ENCODE measurements at places on chromosomes 12 and 14. TPM values are rescaled to one million over a fixed set of nuclear protein-coding genes. Genes with fewer than 3 reads are reported as not detected.

DNA sequence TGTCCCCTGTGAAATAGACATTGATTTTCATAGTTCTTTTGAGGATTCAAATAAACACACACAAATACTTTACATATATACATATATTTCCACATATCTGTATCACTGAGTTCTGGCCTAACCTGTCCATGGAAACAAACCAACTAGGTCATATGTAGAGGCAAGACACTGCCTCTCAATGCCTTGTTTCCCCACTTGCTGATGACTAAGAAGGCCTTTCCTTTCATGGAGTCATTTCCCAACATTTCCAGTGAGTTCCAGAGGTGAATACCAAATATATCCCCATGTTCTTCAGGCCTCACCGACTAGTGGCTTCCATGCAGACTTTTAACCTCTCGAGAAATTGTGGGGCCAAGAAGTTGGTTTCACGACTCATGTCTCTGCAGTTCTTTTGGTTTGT, 120.8 kb downstream of the DNAI7 start:
- DNase-seq = no peak

DNA sequence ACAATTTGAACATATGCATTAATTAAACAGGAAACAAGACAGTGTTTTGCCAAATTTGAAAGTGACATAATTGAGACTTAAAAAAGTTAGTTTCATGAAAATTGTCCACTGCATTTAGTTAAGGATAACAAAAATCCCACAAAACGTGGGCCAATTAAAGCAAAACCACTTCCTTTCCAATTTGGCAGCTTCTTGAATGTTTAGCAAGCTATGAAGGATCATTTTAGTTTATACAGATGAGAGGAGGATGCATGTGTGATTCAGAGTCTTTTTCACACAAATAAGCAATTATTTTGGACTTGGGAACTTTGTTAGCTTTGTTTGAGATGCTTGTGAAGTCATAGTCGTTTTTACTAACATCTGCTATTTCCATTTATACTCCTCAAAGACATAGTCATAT, 109.6 kb downstream of the ATXN7L3B start:
- DNase-seq = no peak

Gene SOX5
- 3.3 TPM for total RNA-seq

GRCh38 chr12:113108308-113108707, 27.3 kb downstream of the RASAL1 start:
- DNase-seq = no peak

- DNase-seq = no peak
Measured at GRCh38 chr14:93369713-93370266, 22.8 kb downstream of the COX8C start.

Gene KRT75
- not detected for total RNA-seq

Gene PIWIL1
- total RNA-seq = not detected

Gene TAS2R9
- total RNA-seq = not detected

Gene AP1G2
- total RNA-seq = 122 TPM

- DNase-seq = peak; percentile 77
Measured at GRCh38 chr12:1691123-1692007, 495 bp downstream of the ADIPOR2 start.

DNA sequence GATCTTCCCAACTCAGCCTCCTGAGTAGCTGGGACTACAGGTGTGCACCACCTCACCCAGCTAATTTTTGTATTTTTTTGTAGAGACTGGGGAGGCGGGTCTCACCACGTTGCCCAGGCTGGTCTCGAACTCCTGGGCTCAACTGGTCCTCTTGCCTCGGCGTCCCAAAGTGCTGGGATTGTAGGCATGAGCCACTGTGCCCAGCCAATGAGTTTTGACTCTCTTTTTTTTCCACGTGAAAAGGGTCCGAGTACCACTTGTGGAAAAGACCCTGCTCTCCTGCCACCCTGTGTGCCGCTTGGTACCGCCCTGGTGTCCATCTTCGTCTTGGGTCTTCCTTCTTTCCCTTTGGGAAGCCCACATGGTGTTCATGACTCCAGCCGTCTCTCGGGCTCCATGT, 17.6 kb downstream of the TEDC1 start:
- DNase-seq = peak; percentile 19

Gene GPR162
- 1.7 TPM for total RNA-seq

Gene ITPK1
- total RNA-seq = 152 TPM

DNA sequence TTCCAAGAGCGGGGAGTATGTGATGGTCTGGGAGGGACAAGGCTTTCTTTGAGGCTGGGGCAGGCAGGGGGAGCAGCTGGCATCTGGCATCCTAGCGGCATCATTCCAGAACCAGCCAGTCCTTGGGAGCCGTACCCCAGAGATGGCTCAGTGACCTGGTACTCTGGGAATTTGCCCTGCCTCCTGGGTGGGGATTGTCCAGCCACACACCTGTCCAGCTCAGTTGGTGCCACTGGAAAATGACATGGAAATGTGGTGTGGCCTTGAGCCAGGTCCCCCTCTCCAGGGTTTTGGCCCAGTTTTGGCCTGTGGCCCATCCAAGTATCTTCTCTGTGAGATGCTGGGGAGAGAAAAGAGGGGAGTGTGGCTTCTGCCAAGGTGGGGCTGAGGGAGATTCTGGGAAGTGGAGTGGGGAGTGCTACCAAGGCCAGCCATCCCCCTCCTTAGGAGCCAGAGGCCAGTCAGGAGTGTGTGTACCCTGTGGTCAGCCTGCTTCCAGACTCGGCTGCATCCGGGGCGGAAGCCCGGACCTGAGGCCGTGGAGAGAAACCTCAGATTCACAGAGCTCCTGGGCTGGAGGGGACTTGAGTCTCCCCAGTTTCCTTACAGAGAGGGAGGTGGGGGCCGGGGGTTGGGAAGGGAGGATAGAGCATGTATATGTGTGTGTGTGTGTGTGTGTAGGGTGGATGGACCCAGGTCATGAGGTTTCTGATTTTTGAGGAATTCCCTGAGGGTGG, 14.7 kb upstream of the KRT80 start:
- DNase-seq = peak; percentile 25

DNA sequence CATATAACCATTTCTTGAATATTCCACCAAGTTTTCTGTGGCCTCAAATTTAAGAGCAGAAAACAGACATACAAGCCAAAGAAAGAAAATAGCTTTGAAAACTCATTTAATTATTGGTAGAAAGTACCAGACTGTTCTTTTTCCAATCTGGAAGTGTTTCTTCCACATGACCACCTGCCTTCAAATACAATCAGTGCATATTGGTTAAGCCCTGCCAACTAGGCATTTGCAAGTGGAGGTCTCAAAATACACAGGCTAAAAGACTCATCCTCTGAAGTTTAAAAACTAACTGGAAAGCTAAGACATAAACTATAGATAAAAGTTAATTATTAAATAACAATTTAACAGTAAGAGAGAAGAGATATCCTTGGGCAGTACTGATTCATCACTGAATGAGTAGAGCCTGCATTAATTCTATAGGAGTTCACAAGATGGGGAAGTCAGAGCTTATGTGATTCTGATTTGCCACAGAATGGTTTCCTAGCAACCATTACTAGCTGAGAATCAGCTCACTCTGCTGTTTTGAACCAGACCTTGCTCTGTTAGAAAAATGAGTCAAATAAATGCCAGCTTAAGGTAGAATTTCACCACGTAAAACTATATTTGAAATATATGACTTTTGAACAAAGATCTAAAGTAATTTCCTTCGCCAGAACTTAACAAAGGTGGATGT, 433.8 kb downstream of the FUT8 start:
- no peak for DNase-seq

Gene FRMD6
- 4.2 TPM for total RNA-seq

- DNase-seq = peak; percentile 93
Measured at GRCh38 chr12:50400638-50401499, at the start of gene LARP4. Gene LARP4 (plus strand): TSS chr12:50400885. CDS start chr12:50401011, 126 bp downstream.

Gene KCNMB4
- total RNA-seq = 7.4 TPM

DNA sequence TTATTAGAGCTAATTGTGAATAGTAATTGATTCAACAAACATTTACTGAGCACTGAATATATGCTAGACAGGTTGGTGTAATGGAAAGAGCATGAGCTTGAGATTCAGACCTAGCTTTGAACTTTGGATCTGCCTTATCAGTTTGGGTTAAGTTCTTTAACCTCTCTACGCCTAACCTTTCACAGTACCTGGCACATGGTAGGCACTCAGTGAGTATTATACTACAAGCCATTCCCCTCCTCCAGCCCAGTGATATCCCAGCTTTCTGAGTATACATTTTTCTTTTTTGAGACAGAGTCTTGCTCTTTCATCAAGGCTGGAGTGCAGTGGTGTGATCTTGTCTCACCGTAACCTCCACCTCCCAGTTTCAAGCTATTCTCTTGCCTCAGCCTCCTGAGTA, 32.0 kb downstream of the FAM177A1 start:
- no peak for DNase-seq

DNA sequence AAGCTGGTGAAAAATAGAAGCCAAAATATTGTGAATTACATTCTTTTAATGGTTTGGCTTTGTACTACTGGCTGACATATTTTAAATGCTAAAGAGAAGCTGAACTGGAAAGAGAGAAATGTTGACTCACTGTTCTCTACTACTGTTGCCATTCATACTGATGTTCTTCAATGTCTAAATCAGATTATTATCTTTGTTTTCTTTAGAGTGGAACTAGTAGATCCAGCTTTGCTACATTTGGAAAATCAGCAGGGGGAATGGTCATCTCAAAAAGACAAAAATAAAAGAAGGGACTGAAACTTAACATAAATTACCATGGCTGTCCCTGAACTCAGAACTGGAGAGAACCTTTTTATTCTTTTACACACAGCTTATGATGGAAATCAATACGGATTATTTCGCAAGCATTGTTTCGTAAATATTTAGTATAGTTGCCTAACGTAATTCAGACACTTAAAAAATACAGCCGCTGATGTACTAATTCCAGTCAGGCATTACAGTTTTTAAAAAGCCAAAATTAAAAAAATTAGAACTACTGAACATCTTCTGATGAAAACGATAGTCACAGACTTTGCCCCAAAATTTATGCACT, 76.3 kb upstream of the OTX2 start:
- no peak for DNase-seq

GRCh38 chr14:100333311-100333710, 10.2 kb downstream of the SLC25A47 start:
- DNase-seq = no peak

Gene ZC3H14
- total RNA-seq = 70.7 TPM

GRCh38 chr12:1820896-1821291, 529 bp downstream of the LRTM2 start:
- no peak for DNase-seq

DNA sequence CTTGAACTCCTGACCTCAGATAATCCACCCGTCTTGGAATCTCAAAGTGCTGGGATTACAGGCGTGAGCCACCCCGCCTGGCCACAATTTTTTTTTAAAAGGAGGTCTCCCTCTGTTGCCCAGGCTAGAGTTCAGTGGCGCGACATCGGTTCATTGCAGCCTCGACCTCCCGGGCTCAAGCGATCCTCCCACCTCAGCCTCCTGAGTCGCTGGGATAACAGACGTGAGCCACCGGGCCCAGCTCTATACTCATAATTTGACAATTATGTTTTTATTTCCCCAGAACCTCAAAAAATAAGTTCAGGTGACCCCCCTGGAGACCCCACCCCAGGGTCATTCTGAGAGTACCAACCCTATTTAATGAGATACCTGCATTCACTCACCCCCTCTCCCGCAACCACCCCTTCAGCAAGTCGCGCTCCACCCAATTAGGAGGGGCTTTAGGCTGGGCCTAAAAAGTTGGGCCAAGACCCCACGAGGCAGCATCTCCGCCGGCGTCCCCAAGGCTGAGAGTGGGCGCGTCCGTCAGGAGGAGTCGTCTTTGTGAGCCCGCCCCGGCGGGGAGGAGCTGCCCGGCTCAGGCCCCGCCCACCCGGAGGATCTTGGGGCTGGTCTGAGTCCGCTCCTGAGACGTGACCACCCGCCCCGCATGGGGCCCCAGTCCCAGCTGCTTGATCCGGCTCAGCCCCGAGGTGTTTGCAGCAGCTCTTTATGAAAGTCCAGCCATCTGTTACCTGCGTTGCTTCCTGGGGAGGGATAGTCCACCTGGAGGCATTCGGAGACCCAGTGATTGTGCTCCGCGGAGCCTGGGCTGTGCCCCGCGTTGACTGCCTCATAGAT, at the start of gene ANKRD33:
Gene ANKRD33 (plus strand): TSS at position 628 of the 840 bp plus-strand sequence. CDS start 84 bp downstream, at position 712.
- DNase-seq = peak; percentile 76

DNA sequence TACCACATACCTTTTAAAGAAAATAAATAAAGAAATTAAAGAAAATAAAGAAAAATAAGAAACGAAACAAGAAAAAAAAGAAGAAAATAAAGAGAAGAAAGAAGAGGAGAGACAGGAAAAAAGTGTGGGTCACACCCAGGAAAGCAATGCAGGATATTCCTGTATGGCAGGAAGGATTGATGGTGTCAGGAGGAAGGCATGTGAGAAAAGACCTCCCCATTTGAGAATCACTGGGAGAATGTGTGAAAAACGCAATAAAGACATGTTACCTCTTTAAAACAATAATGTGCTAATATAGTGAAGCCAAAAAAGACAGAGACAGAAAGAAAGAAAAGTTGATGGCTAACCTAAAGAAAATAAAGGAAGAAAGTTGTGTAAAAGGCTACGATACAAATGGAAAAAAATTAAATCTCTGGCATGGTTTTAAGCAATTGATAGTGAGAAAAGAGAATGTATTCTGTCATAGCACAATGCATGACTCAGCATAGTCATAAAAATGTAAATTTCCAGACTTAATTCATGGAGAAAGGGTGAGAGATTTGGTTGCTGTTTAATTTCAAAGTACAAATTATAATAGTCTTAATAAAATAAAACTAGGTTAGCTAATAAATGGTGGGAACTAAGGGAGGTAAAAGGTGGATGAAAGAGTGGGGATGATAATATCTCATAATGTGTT, 24.3 kb upstream of the FOXG1 start:
- no peak for DNase-seq

DNA sequence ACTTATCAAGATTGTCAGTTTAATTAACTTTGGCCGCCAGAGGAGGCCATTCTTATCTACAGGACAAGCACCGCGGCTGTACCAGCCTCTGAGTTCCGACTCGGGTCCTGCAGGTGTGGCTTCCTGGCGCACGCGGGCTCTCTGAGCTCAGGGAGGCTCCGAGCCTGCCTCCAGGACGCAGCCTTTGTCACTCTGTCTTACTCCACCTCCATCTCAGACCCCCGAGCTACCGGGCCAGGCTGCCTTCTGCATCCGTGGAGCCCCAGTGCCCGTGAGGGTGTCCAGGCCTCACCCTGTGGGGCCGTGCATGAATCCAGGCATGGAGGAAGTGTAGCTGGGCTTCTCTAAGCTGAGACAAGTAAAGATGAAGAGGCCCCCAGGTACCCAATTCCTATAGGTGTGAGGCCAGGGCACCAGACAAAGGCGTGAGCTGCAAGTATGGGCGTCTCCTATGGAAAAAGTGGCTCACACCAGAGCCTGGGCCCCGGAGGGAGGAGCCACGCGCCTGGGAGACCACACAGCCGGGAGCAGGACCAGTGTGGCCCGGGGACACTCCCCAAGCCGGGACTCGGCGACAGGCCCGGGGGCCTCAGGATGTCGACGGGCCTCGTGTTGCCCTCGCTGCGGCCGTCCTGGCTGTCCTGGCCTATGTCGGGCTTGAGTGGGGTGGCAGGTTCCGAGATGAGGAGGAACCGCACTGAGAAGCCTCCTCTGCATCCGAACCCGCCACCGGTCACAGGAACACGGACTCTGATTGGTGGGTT, 42.8 kb downstream of the NOC4L start:
- DNase-seq = peak; percentile 49
